ENCODE measurements at places on chromosomes 7 and 10. TPM values are rescaled to one million over a fixed set of nuclear protein-coding genes. Genes with fewer than 3 reads are reported as not detected.

GPR146 gene
- 0.66 TPM for total RNA-seq

DNA sequence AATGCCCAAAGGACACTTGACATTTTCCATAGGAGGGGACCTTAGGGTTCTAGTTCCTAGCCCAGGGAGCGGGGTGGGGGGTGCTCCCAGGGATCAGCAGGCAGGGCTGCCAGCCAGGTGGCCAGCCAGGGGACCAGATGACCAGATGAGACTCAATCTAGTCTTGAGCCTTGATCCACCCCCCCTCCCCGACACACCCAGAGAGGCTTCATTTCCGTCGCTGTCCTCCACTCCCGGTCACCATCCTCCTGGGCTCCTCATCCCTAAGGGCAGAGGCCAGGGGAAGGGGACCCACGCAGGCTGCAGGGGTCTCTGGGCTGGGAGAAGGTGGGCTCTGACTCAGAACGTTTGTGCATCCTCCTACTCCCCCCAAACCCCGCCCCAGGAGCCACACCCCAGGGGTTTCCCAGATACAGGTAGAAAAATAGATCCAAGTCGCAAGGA lies 1.0 kb downstream of the STX1A start:
- no peak for DNase-seq

- DNase-seq, result no peak
Observed at GRCh38 chr7:326273-326672, 36.3 kb downstream of the FOXL3 start.

- DNase-seq, result no peak
Observed at GRCh38 chr10:1393481-1393880, 337.3 kb downstream of the WDR37 start.
